ENCODE measurements at places on chromosomes 4 and X. TPM values are rescaled to one million over a fixed set of nuclear protein-coding genes. Genes with fewer than 3 reads are reported as not detected.
A peak's percentile ranks its signal among the peaks of the same experiment; 100 is the strongest.

DNA sequence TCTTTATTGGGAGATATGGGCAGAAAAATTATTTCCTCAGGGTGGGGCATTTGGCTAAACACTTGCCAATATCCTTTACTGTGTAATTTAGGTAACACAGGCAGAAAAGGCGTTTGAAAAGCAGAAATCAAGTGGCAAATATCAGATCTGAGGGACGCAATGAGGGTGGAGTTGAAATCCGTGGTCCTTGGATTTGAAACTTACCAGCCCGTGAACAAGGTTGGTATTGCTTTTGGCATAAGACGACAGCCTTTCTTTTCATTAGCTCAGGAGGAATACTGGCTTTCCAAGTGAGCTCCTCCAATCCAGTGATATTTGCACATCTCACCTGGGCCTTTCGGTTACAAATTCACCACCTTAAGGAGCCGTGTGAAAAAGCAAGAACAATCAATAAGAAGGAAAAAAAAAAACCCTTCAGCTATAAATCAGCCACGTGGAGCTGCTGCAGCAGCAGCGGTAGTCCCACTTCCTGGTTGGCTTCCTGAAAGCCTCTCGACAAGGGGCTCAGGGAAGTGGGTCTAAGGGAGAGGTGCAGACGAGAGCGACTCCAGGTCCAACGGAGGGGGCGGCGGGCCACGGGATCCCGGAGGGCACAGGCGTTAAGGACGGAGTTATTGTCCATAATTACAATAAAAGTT lies 734 bp upstream of the GALNT7 start:
- DNase-seq: no peak

Gene SPATA18
- polyA plus RNA-seq: 5.7 TPM

Gene PAGE2B
- 0.37 TPM for polyA plus RNA-seq

DNA sequence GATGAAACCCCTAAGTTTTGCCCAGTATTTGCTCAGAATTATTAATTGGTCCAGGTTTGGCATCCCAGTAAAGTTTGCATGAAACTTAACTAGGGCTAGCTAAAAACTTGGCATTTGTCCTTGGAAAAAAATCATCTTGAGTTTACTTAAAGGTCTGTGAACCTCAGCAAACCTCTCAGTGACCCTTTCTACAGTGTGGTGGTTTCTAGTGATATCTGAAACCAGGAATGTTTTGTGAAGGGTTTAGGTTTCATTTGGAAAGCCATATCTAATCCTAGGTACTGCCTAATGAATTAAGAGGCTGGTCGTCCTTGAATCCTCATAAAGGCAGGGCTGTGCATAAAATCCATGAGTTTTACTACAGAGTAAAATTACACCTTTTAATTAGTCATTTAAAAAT lies 218.5 kb upstream of the ANKRD50 start:
- no peak for DNase-seq

- DNase-seq: no peak
Observed at GRCh38 chr4:15792974-15793373, 14.8 kb downstream of the CD38 start.

Gene SSX1
- polyA plus RNA-seq: not detected

- DNase-seq: no peak
Observed at GRCh38 chrX:16804923-16805464, 18.7 kb downstream of the TXLNG start.

DNA sequence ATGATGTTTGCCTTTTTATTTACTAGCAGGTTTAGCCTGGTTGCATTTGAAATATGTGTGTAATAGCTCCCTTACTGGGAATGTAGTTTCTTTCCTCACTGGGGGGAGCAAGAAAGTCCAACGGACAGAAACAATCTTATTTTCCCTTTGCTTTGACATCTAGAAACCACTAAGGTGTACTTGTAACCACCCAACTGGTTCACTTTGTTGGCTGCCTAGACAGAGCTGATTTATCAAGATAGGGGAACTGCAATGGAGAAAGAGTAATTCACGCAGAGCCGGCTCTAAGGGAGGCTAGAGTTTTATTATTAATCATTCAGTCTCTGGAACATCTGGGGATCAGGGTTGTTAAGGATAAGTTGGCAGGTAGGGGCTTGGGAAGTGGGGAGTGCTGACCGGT lies 30.3 kb downstream of the XG start:
- no peak for DNase-seq

Gene VSIG4
- polyA plus RNA-seq: not detected

DNA sequence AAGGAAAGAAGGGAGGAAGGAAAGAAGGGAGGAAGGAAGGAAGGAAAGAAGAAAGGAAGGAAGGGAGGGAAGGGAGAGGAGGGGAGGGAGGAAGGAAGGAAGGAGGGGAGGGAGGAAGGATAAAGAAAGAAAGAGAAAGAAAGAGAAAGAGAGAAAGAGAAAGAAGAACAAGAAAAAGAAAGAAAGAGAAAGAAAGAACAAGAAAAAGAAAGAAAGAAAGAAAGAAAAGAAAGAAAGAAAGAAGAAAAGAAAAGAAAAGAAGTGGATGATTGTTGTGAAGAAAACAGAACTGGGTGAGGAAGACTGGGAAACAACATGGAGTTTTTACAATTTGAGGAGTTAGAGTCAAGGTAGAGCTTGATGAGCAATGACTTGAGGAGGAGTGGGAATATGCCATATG lies 78.0 kb downstream of the EIF4E start:
- DNase-seq: no peak

DNA sequence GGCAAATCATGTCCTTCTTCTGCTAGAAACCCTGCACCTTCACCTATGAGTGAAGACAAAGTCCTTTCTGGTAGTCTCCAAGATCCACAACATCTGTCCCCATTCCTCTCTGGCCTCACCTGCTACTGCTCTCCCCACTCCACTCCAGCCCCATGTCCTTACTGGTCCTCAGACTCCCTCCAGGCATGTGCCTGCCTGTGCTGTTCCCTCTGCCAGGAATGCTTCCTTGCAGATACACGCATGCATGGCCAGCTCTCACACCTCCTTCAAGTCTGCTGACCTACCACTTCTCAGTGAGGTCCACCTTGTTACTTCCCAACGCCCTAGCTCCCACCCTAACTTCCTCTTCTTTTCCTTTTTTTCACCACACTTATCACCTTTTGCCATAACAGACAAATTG lies 18.1 kb downstream of the HMGB2 start:
- DNase-seq: no peak

- DNase-seq: no peak
Observed at GRCh38 chr4:168408620-168409019, 71.7 kb downstream of the DDX60L start.

DNA sequence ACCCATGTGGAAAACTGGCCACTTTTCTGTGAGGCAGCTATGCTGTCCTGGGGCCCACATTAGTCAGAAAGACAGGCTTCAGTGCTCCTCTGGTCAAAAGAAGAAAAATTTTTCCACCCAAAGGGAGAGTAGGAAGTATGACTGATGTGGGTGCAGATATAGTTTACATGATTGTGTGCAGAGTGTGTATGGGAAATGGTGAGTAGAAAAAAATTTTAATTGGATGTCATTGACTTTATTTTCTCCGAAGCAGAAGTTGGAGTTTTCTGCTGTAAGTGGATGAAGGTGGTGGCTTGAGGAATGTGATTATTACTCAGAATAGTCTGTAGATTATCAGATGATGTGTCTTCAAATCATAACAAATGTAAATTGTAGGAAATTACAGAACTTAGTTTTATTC lies 241.5 kb upstream of the IGFBP7 start:
- no peak for DNase-seq

DNA sequence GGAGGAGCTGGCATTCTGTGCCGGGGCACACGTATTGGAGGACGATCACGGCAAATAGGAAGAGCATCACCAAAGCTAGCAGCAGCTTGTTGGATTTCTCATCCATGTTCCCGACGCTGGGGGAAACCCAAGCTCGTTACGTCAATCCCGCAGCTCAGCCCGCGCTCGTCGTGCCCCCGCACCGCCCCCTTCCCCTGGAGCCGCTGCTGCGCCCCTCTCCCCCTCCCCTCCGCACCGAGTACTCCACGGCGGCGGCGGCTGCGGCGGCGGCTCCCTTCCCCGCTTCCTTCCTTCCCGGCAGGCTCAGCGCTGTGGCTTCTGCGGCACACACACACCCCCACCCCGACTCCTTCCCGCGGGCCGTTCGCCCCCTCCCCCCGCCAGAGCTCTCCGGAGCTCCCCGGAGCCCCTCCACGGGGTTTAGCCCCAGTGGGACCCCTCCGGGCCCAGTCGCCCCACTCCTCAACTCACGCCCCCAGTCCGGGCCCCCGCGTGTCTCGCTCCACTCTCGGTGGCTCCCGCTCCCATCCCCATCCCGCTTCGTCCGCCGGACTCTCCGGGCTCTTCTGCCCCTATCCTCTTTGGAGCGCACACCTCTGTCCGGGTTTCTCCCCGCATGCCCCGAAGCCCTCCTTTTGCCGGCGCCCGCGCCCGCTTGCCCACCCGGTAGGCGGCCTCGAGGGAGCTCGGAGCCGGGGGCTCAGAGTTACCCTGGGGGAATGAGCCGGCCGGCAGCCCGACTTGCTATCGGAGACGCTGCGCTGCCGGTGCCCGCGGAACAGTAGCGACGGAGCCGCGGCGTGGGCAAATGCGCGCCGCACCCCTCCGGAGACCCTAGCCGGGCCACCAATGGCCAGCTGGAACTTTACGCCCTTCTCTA lies 978 bp downstream of the HS6ST2 start:
- DNase-seq: no peak

DNA sequence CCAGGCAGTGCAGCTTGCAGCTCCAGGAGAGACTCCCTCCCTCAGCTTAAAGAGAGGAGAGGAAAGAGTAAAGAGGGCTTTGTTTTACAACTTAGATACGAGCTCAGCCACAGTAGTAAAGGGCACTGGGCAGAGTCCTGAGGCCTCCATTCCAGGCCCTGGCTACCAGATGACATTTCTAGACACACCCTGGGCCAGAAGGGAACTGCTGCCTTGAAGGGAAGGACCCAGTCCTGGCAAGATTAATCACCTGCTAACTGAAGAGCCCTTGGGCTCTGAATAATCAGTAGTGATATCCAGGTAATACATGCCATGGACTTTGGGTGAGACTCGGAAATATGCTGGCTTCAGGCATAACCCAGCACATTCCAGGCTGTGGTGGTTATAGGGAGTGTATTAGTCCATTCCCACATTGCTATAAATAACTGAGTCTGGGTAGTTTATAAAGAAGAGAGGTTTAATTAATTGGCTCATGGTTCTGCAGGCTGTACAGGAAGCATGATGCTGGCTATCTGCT lies 15.3 kb upstream of the SLC16A2 start:
- DNase-seq: no peak

Gene RWDD4
- polyA plus RNA-seq: 10.2 TPM

- no peak for DNase-seq
Observed at GRCh38 chr4:3440011-3440410, 1.8 kb upstream of the HGFAC start.

DNA sequence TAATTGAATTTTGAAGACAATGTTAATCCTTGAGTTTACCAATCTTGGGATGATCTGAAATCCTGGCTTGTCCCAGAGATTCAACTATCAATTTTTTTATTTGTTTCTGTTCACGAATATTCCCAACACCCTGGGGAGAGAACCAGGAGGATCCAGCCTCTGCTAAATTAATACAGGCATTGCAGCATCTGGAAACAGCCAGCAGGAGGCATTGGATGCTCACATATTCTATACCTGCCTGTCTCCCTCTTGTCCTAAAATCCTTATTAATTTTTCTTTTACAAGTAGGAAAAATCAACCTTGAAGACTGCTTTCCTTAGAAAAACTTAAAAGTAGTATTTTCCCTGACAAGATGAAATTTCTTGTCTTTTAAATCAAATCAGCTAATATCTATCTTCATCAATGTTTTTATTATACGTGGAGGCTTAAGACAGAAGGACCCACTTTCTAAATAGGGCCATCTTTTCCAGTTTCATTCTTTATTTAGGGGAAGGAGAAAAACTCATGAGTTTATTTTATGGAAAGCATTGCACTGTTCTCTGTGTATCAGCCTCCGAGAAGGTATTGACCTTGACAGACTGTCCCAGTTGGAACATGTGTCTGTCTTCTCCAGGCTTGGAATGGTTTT lies 102.4 kb downstream of the CLNK start:
- DNase-seq: peak; percentile 12

DNA sequence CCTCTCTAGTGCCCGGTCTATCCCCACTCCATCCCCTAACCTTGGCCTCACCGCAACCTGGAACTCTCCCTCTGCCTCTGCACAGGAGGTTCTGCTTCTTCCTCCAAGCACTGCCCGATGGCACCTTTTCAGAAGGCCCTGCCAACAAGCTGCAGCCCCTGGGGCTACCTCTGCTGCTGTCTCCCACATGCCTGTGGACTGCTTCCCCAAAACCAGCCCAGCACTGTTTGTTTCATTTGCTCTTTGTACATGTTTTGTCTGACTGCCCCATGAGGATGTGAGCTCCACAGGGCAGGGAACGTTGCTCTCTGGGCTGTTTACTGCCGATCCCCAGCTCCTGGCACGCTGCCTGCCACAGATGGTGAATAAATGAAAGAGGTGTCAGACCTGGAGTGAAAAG lies 85.4 kb downstream of the INTS6L start:
- DNase-seq: no peak

DNA sequence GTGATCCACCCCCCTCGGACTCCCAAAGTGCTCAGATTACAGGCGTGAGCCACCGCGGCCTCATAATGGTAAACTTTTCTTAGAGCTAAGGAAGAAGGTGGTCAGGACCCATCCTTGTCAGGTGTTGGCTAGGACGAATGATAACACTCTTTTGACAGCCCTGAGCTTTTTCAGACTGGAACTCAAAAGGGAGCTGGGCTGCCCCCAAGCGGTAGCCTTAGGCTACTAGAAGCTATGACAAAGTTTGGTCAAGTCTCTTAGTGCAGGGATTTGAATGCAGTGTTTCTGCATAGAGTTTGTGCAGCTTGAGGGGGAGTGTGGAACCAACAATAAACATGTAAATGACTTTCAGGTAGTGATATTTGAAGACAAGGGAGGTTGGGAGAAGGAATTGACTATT lies 11.8 kb upstream of the HSD17B10 start:
- DNase-seq: peak; percentile 19

- no peak for DNase-seq
Observed at GRCh38 chr4:48813964-48814363, 16.9 kb upstream of the OCIAD1 start.

Gene FBXL5
- 17.4 TPM for polyA plus RNA-seq

Gene XK
- not detected for polyA plus RNA-seq

- DNase-seq: no peak
Observed at GRCh38 chr4:81652069-81652478, 180.4 kb upstream of the RASGEF1B start.

- no peak for DNase-seq
Observed at GRCh38 chr4:110619463-110620247, 3.2 kb downstream of the PITX2 start.

Gene FGF13
- polyA plus RNA-seq: 0.09 TPM

Gene F8A2
- polyA plus RNA-seq: not detected

DNA sequence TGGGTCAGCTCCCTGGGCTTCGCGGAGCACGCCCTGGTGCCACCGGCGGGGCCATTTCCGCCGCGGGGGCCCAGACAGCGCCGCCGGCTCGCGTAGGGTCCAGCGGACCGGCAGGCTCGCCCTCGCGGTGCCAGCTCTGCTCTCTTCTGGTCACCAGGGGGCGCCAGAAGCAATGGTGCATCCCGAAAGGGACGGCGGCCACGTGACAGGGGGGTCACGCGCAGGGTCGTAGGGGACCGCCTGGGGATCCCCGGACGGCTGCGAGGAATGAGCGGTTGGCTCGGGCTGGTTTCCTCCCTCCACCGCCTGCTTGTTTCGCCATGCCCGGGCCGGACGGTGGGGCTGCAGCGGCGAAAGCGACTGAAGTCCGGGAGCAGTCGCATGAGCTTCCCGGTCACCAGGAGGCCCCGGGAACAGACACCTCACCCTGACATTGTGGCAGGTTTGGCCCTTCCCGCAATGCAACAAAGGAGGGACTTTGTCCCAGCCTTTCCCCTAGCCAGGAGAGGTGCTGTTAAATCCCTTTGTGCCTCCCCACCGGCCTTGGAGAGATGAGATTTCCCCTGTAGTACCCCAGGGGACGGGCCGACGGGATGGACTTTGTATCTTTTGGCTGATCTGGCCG lies 15.8 kb downstream of the ZCCHC12 start:
- peak; percentile 58 for DNase-seq

Gene SLIT2
- 0.03 TPM for polyA plus RNA-seq

Gene NEIL3
- polyA plus RNA-seq: 3.5 TPM
